Ovary (tissue), 10 donors: ENCODE measurements at places on chromosomes 5 and 9. TPM values are rescaled to one million over a fixed set of nuclear protein-coding genes. Genes with fewer than 3 reads are reported as not detected.

DNA sequence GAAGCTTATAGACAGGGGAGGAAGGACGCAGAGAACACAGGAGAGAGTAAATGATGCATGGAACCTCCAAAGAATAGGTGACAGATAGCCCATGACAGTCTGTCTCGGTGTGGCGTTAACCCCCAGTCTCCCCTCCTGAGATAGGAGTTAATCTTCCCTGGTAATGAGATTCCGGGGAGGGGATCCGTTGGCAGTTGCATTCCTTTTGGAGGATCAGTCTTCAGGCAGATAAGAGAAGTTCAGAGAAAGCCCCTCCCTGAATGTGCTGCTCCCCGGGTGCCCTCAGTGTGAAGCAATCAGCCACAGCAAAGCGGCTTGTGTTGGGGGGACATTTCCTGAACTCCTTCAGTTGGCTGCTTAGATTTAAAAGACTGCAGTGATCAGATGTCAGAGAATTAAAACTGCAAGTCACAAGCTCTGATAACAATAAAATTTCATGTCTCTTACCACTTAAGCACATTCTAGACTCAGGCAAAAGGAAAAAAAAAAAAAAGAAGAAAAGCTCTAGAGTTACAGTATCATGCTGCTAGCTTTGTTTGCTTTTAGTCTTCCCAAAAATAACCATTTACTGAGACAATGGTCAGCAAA is 121.1 kb downstream of the EGFLAM start:
- peaks cover 3% of the 10 kb centered on the region for H3K4me1 ChIP-seq
- no peaks in the 10 kb centered on the region for H3K36me3 ChIP-seq
- H3K4me3 ChIP-seq: no peak overlapping the region
- no peak overlapping the region for H3K27ac ChIP-seq

DNA sequence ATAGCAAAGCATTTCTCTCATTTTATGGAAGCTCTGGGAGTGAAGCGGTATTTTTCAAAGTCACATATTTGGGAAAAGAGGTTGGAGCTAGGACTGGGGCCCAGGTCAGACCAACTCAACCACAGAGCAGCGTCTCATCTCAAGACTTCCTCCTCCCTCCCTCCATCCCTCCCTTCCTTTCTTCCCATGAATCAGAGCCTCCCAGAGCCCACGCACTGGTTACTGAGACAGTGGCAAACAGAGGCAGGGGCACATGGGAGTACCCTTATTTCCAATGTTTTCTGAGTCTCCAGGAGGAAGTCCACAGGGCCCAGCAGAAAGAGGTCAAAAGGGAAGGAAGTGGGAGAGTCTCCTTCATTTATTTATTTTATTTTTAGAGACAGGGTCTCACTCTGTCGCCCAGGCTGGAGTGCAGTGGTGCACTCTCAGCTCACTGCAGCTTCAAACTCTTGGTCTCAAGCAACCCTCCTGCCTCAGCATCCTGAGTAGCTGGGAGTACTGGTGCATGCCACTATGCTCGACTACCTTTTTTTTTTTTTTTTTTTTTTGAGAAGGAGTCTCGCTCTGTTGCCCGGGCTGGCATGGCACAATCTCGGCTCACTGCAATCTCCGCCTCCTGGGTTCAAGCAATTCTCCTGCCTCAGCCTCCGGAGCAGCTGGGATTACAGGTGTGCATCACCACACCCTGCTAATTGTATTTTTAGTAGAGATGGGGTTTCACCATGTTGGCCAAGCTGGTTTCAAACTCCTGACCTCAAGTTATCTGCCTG is 52.5 kb upstream of the CDKN2AIPNL start:
- peaks cover 13% of the 10 kb centered on the region for H3K4me1 ChIP-seq
- no peak overlapping the region for H3K4me3 ChIP-seq
- no peaks in the 10 kb centered on the region for H3K36me3 ChIP-seq

DNA sequence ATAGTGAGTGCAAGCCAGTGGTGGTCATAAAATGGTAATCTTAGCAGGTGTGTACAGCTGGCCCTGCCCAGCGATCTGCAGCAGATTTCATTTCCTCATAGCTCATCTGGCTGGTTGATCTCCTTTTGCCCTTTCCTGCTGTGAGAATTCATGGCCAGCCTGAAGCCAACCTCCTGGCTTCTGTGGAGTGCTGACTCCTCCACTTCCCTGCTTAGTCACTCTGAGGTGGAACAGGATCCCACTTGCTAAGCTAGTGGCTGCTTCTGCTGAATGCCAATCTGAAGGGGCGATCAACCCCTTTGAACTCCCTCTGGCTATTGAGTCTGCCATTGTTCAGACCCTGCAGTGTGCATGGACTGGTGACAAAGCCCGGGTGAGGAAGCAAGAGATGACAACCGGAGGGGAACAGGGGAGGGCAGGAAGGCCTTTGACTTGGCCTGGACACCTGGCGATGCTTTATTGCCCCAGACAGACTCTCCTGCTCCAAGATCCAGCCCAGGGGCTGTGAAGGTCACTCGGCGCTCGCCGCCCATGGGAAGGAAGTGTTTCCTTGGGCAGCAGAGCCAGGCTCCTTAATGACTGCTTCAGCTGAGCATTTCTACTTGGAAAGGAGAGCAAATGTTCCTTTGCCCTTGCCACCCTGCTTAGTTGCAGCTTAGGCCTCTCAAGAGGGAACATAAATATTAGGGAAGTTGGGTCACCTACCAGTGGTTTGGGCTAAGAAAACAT is 341.1 kb downstream of the ZSWIM6 start:
- H3K27me3 ChIP-seq: no peaks in the 10 kb centered on the region
- H3K4me1 ChIP-seq: no peaks in the 10 kb centered on the region
- no peaks in the 10 kb centered on the region for H3K36me3 ChIP-seq
- no peak for DNase-seq

LCN6 gene
- total RNA-seq: 3.4 TPM

DNA sequence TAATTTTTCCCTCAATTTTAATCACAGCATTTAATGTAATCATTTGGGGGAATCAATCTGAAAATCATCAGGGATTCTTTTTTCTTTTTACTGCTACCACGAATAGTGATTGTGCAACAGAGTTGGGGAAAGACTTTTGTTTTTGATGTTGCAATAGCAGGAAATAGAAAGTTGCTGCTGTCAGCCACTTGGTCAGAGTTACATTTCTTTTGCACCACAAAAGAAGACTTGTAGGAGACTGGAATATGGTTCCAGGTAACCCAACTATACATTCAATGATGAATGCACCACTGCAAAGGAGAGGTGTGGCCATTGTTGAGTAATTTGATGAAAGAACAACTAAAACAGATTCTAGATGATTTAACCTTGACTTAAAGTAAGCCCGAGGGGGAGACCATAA is 46.3 kb upstream of the PALM2AKAP2 start:
- no peaks in the 10 kb centered on the region for H3K36me3 ChIP-seq
- no peaks in the 10 kb centered on the region for H3K4me1 ChIP-seq
- no peak overlapping the region for H3K27ac ChIP-seq
- no peak overlapping the region for H3K4me3 ChIP-seq
- H3K27me3 ChIP-seq: no peaks in the 10 kb centered on the region

- H3K36me3 ChIP-seq: no peaks in the 10 kb centered on the region
- no peak for DNase-seq
- no peaks in the 10 kb centered on the region for H3K27me3 ChIP-seq
- peaks cover 10% of the 10 kb centered on the region for H3K4me1 ChIP-seq
- H3K4me3 ChIP-seq: no peak overlapping the region
These were observed 27.7 kb downstream of the PIK3R1 start for GRCh38 chr5:68243251-68243650.

DNA sequence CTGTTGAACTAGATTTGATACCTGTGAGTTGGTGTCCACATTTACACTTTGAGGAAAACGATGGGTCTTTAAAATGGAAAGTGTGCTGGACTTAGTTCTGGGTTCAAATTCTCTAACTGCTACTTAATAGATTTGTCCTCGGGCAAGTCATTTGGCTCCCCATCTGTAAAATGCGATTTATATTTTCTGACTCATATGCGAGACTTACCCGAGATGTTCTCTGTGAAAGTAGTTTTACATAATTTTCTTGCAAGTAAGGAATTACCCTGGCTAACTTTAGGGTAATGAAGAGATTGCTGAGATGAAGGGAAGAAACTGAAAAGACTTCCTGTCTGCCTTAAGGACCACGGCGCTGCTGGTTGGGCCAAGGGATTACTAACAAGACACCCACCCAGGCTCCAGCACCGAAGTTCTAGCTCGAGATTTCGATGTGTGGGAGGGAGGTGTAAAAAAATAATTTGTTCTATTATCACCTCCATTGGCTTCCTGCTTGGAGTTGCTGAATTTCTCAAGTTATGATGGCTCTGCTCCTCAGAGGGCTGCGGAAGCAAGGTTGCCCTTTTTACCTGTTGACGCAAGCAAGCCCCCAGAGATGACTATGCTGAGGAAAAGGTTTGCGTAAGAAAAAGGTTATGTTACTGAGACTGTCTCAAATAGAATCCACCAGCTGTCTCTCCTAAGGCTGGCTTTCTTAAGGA is 24.1 kb downstream of the PCSK1 start:
- H3K4me3 ChIP-seq: no peak overlapping the region
- H3K4me1 ChIP-seq: no peaks in the 10 kb centered on the region
- no peak for DNase-seq
- no peaks in the 10 kb centered on the region for H3K27me3 ChIP-seq

DNA sequence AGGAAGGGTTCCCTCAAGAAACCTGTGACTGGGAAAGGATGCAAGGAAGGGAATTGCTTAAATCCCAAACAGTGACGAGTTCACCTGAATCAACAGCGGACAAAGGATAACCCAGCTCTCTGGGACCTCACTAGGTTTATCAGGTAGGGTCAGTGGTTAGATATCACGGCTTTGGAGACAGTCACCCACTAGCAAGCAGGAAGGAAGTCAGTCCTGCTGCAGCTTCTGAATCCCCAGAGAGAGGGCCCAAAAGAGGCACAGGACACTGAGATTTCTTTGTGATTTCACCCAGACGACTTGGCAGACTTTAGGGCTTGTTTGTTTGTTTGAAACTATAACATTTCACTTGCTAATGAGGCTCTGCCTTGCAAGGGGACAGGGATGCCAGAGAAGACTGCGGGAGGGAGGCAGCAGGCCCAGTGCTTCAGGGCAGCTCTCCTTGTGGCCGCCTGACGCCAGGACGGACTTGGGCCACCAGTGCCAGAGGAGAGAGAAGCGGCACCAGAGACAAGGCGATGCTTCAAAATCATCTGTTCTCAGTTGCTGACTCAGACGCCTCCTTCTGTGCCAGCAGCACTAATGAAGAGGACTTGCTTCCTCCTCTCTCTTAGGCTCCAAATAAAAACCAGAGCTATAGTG is 275.6 kb upstream of the SLC30A5 start:
- H3K4me1 ChIP-seq: no peaks in the 10 kb centered on the region
- no peak for DNase-seq
- no peak overlapping the region for H3K4me3 ChIP-seq
- no peak overlapping the region for H3K27ac ChIP-seq
- no peaks in the 10 kb centered on the region for H3K36me3 ChIP-seq
- H3K27me3 ChIP-seq: no peaks in the 10 kb centered on the region

DNA sequence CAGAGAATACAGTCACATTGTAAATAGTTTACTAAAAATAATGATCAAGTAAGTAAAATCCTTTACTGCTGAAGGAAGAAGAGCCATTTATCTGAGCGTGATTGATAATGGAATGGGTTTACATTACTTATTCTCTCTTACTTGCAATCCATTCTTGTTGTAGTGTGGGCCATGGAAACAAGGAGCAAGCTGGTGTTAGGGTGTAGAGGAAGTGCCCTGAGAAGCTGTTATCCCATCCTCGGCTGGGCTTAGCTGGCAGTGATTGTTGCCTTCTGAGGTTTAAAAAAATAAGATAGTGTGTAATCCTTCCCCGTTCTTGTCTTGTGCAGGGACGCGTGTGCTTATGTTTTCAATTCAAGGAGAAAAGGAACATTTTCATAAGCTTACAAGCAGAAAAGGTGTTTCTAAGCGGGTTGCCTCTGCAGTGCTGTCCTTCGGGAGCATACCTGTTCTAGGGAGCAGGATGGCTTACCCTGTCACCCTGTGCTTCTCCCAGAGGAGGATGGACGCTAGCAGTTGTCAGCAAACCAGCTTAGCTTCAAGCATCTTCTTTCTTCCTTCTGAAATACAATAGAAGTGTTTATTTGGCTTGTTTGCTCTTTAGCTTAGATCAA is 188.3 kb downstream of the ARHGEF28 start:
- no peak for DNase-seq
- H3K4me3 ChIP-seq: peak overlapping the region; percentile 35
- H3K36me3 ChIP-seq: no peaks in the 10 kb centered on the region
- H3K27ac ChIP-seq: no peak overlapping the region
- H3K4me1 ChIP-seq: no peaks in the 10 kb centered on the region
- H3K27me3 ChIP-seq: no peaks in the 10 kb centered on the region

GRCh38 chr5:107724642-107725041 is 53.9 kb upstream of the EFNA5 start:
- H3K4me3 ChIP-seq: no peak overlapping the region
- no peaks in the 10 kb centered on the region for H3K4me1 ChIP-seq
- DNase-seq: no peak
- no peaks in the 10 kb centered on the region for H3K27me3 ChIP-seq
- no peaks in the 10 kb centered on the region for H3K36me3 ChIP-seq

DNA sequence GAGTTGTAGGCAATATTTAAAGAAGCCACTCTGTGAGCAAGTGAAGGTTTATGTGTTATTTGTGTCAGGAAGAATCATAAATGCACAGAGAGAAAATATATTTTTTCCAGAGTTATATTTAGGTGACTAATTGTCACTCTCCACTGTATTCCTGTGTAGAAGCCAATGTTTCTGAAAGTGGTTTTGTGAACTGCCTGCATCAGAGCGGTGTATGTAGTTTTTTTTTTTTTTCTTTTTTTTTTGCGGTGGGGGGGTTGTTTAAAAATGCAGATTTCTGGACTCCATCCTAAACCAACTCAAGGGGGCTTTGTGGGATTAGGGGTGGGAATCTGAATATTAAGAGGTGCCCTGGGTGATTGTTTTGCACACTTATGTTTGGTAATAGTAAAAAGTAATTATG is 103.4 kb downstream of the GDNF start:
- no peak overlapping the region for H3K27ac ChIP-seq
- H3K4me3 ChIP-seq: no peak overlapping the region

DNA sequence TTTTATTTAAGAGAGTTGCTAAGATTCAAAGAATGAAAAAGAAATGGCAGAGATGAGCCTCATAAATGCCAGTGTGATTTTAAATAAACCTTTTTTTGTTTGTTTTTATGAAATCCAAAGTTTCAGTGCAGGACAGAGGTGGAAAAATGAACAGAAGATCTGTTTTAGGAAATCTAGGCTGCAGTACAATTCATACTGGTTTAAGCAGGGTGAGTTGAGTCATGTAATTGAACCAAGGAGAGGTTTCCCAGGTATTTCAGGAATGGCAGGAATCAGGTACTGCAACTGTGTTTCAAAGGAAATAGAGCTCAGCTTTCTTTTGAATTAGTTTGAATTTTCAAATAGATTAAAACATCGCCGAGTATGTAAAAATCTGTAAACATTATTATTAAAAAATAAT is 3.0 kb upstream of the ANKRD31 start:
- H3K27me3 ChIP-seq: no peaks in the 10 kb centered on the region
- DNase-seq: no peak
- no peak overlapping the region for H3K27ac ChIP-seq
- peaks cover 1% of the 10 kb centered on the region for H3K4me1 ChIP-seq
- no peaks in the 10 kb centered on the region for H3K36me3 ChIP-seq
